Myocyte (in vitro differentiated cells): ENCODE measurements at places on chromosomes 6 and 20. TPM values are rescaled to one million over a fixed set of nuclear protein-coding genes. Genes with fewer than 3 reads are reported as not detected.

DNA sequence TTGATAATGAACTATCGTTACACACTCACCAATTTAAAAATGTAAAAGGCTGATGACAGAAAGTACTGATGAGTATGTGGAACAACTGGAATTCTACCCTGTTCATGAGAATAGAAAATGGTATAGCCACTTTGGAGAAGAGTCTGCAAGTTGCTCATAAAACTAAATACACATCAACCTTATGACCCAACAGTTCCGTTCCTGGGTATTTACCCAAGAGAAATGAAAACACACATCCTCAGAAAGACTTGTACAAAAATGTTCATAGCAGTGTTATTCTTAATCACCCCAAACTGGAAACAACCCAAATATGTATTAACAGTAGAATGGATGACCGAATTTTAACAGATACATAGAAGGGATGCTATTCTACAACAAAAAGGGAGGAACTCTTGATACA, 145.7 kb upstream of the LRFN2 start:
- DNase-seq = no peak

DNA sequence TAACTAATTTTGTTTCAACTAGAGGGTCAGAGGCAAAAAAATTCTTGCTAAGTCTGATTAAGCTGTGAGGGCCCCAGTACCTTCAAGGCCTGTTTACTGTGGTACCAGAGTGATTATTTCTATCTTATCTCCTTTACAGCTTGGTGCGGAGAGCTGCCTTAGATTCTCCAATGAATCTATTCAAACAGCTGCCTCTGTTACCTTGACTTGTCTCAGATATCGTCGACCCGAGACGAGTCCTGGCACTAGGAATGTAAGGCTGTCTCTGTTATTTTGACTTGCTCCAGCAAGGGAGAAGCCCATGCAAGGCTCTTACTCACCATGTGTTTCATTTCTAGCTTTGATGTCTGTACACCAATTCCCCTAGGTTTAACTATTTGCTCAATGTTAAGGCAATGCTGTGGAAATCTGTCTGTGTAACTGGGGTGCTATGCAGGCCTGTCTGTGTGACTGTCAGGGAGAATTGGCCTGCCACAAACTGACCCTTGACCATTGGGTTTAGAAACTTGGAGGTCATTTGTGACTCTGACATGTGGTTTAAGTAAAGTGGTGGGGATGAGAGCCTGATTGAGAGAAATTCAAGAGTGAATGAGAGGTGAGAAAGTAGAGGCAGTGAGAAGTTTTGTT, 10.4 kb upstream of the FKBPL start:
- DNase-seq = no peak

DNA sequence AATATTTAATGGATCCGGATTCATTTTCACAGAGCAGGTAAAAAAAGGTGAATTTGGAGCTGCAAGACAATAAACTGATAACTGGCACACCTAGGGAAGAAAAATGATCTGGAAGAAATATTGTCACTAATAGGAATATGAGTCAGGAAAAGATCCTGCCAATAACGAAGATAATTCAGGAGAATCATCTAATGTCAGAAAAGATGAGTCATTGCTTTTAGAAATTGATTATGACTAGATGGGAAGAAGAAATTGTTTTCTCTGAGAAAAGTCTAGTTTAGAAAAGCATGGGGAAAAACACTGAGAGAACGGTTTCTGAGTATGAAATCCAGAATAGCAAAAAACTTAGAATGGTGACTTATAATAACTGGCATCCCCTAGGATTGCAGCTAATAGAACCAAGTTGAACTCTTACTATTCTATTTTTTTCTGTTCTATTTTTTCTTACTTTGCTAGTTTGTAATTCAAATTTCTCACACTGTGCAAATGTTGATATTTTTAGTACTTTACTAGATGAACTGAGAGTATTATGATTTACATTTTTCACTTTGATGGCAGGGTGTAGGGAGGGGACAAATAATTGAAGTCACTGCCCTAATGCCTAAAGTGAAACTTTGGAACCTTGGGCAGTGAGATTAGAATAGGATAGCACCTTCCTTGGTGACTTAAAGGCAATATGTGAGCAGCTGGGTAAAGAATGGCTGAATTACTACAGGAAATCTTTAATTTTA, 38.2 kb upstream of the SUPT3H start:
- DNase-seq = no peak

GRCh38 chr6:45163952-45164766, 164.0 kb upstream of the RUNX2 start:
- no peak for DNase-seq

GRCh38 chr6:153673225-153673624, 365.8 kb upstream of the OPRM1 start:
- no peak for DNase-seq

DNA sequence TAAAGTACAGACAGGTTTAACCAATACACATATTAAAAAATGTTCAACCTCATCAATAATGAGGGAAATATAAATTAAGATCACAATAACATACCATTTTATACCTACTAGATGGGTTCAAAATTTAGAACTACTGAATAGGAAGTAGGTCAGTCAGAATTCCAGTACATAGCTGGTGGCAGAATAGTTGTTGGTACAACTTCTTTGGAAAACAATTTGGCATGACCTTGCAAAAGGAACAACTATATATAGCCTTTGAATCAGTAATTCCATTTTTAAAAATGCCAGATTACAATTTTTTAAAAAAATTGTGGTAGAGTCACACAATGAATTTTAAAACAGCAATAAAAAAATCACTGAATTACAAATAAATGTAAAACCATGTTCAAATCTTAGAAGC, 165.6 kb downstream of the CDK19 start:
- DNase-seq = no peak

GRCh38 chr6:83055366-83055964, 10.2 kb downstream of the UBE3D start:
- peak; percentile 66 for DNase-seq

DNA sequence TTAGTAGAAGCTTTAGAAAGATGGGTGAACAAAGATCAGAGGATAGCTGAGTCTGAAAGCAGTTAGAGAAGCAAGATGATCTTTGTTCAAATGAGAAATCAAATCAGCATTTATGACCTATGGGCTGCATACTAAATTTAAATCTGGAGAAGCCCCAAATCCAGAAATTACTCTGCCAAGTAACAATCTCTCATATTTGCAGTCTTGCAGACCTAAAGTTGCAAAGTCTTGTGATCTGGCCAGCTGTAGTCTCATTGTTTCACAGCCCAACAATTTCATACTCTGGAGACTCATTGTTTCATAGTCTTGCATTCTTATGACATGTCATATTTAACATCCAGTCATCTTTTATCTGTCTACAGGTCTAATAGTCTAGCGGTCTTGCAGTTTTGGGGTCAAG, 364.9 kb upstream of the RSPO3 start:
- DNase-seq = no peak

GRCh38 chr20:58745391-58745790, 52.8 kb downstream of the NPEPL1 start:
- no peak for DNase-seq

DNA sequence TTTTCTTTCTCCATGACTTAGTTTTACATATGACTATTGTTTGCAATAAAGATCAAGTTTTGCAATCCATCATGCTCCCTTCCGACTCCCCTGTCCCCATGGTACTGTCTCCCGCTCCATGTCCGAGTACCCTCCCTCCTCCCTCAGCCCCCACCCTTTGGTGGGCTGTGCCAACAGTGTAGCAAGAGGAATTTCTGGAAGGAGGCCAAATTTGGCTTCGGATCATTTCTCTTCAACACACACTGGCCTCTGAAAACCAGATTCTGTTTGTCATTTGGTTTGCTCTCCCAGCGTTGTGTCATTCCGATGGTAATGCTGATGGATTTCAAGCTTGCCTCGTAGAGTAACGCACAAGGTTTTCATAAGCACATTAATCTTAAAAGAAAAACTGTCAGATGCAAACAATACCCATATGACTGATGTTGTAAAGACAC, 22.9 kb upstream of the PAX1 start:
- no peak for DNase-seq

DNA sequence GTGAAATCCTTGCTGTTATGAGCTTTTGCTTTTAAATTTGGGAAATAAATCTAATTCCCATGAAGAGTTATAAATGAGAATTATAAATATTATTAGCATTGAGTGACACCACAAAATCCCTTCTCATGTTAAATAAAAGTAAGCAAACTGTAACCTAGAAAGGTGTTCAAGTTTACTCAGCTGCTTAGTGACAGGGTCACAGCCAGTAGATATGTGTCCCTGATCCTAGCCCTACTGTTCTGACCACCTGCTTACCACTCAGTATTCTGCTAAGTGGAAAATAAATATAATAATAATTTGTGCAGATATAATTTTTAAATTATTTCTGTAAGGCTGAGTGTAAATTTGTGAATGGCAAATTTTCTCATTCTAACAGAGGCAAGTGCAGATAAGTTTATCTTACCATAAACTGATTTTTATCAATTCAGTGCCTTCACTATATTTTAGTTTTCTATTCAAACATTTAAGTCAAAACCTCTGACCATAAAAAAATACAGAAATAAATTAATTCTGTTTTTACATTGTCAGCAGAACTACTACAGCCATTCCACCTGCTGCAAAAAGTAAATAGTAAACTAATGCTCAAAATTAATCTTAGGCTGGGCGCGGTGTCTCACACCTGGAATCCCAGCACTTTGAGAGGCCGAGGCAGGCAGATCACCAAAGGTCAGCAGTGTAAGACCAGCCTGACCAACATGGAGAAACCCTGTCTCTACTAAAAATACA, 118.2 kb downstream of the TENT5A start:
- DNase-seq = no peak

DNA sequence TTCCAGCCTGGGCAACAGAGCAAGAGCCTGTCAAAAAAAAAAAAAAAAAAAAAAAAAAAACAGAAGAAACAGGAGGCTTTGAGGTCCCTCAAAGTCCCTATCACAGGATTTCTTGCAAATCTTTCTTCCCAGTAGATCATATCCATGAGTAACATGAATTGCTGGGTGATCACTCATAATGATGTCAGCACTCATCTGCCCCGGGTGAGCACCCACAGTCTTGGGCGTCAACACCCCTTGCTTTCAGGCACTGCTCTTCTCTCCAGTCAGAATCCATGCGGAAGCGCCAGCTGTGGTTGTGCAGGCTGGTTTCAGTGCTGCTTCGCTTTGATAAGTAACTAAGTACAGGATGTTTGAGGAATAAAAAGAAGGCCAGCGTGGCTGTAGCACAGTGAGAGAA, 40.2 kb upstream of the INSM1 start:
- no peak for DNase-seq

DNA sequence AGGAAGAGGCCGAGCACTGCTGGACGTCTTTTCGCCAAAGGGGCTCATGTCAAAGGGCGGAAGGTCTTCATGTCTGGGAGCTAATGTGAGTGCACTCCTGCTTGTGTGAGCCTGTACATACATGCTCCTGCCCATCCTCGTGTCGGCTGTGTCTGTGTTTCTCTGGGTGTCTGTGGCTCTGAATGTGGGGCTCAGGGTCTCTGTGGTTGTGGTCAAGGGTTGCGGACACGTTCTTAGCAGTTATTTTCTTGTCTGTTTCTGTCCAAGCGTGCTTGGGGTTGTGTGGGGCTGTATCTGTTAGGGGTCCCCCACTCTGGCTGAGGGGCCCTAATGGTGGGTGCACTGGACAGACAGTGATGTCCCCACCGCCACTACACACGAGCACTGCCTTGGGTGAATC, 2.9 kb downstream of the AVP start:
- DNase-seq = no peak

DNA sequence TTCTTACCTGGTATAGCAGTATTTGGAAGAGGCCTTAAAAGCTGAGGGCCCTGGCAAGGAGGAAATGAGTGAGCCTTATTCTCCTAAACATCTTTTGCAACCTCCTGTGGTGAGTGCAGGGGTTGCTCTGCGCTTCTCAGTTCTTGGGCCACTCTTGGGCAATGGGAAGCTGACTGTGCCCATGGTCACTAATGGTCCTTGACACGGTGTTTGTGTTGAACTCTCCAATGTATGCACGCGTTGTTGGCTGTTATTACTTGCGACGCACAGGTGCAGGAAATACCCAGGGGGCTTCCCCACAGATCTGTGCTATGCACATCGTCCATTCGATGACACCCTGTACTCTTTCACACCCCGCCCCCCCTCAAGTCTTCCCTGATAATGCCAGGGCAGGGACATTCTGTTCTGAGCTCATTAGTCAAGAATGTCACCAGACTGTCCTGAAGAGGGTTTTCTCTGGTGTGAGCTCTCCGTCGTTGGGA, 79.7 kb downstream of the EDN1 start:
- no peak for DNase-seq

DNA sequence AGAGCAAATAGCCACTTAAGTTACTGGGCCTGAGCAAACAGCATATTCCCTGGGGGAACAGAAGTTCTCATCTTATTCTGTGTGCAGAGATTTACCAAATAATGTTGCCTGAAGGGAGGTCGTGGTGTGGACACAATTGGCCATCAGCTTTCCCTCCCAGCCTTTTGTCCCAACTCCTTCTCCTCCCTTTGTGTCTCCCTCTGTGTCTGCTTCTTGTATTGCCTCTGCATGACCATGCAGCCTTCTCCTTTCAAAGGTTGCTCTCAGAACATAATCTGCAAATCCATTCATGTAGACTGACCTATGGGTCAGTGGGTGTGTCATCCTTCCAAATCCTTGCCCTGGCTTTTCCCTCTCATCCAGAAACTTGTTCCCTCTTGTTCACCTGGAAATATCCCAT, 150.3 kb upstream of the INSM1 start:
- no peak for DNase-seq

GRCh38 chr6:1227600-1227934, 84.3 kb upstream of the FOXQ1 start:
- no peak for DNase-seq

- no peak for DNase-seq
Observed at GRCh38 chr6:17583811-17584210, 16.3 kb upstream of the FAM8A1 start.

Gene ULBP2
- 5.8 and 6.6 TPM in 2 replicates for total RNA-seq

Gene MRPL14
- 66.6 and 68.6 TPM in 2 replicates for total RNA-seq

Gene NKX2-4
- total RNA-seq = not detected in 2 replicates

Gene SLC4A11
- 10.3 and 12.2 TPM in 2 replicates for total RNA-seq

Gene B4GALT5
- 35.8 and 37.3 TPM in 2 replicates for total RNA-seq

Gene LY6G6C
- total RNA-seq = not detected in 2 replicates

Gene RNF182
- total RNA-seq = 8.1 and 8.8 TPM in 2 replicates

Gene TMEM217
- 0.35 and 1.0 TPM in 2 replicates for total RNA-seq

Gene RIN2
- 28.3 and 31.6 TPM in 2 replicates for total RNA-seq
